ENCODE measurements at places on chromosomes 16 and 17.

- DNase-seq, result no peak
Observed at GRCh38 chr17:44780845-44781480, 22.2 kb downstream of the ADAM11 start.

GRCh38 chr17:4354862-4355514 lies 11.5 kb downstream of the UBE2G1 start:
- no peak for DNase-seq

DNA sequence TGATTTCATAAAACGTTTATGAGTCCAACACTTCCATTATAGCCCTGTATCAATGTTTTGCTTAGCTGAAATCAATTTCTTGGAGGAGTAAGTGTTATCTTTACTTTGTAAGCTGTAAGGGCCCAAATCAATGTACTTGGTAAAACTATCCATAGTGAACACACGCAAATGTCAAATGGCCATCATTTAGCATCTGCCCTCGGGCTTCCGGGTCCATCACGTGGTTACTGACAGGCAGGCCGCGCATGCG lies 687 bp upstream of the NARF start:
- DNase-seq, result no peak

DNA sequence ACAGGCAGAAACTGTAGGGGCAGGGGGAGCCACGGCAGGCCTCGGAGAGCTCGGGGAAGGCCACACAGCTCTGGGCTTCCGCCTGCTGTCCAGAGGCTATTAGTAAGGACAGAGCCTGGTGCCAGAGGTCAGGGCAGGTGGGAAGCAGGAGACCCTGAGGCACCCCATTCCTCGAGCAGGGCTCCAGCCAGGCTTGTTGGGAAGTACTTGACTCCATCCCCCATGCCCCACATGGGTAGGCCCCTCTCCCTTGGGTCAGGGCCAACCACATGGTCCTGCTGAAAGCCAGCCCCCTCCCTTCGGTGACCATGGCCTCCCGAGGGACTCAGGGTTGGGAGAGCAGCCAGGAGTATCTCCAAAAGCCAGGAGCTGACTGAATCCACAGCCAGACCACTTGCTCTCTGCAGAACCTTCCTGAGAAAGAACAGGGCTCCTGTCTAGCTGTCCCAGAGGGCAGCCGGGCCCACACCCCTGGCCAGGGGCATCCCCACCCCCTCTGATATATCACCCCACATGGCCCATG lies 17.4 kb upstream of the MPRIP start:
- DNase-seq, result no peak

DNA sequence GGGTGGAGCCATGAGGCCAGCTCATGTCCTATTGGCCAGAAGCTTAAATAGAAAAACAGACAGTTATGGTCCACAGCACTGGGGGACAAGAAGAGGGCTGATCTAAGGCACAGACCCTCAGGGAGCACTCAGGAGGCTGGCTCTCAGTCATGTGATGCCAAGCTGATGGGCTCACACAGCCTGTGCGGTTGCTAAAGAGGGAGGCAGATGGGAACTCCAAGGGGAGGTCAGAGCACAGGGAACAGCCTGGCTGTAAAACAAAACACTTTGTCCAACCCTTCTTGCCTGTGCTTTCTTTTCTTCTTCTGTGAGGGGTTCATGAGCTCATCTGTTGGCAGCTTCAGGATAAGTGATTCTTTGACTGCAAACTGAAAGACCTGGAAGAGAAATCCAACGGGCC lies 27.2 kb downstream of the CNTNAP1 start:
- DNase-seq, result no peak

DNA sequence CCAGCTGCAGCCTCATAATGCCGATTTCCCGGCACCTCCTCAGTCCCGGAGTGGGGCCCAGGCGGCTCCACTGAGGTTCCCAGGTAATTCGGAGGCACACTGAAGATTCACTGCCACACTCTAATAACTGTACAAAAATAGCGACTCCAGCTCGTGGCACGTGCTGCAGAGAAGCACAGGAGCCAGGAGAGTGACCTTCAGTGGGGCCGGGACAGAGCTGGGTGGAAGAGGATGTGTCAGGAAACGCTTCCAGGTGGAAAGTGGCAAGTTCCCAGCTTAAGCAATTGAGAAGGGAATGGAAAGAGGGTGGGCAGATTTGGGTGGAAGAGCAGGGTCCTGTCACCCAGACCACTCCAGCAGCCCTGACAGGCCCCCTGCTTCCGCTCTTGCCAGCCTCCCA lies 3.1 kb upstream of the TRAP1 start:
- no peak for DNase-seq

GRCh38 chr17:76623271-76624146 lies 20.0 kb downstream of the ST6GALNAC1 start:
- peak; percentile 41 for DNase-seq

DNA sequence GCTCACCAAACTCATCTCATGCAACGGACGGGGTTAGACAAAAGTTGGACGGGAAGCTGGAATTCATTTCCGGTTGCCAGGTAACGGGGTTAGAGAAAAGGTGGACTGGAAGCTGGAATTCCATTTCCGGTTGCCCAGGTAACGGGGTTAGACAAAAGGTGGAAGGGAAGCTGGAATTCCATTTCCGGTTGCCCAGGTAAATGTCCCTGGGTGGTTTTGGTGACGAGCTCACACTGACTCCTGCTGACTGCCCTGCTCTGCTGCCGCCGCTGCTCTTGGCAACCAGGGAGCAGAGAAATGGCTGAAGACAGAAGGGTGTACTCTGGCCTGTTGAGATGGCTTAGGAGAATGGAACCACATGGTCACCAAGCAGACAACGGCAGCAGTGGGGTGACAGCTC lies 170.3 kb upstream of the RPH3AL start:
- DNase-seq, result no peak

DNA sequence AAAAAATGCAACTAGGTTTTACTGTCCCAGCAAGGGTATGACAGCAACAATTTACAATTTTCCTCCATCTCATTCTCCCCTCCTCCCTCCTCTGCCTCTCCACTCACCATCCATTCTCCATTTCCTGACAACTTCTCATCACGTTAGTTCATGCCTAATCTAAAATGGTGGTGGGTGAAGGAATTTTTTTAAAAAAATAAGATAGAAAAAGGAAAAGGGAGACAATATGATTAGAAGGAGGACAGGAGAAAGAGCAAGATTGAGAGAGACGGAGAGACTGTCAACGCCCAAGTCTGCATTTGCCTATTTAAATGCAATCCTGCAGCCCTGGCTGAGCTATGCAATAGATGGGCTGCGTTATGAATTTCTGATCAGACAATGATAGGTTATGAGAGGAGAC lies 380.7 kb upstream of the PSMD7 start:
- DNase-seq, result no peak

GRCh38 chr17:45432405-45433158 lies at the start of gene ARHGAP27:
TSS of gene ARHGAP27 (minus strand) at chr17:45432870. CDS start at chr17:45430279, 2,591 bp downstream.
- DNase-seq, result no peak

DNA sequence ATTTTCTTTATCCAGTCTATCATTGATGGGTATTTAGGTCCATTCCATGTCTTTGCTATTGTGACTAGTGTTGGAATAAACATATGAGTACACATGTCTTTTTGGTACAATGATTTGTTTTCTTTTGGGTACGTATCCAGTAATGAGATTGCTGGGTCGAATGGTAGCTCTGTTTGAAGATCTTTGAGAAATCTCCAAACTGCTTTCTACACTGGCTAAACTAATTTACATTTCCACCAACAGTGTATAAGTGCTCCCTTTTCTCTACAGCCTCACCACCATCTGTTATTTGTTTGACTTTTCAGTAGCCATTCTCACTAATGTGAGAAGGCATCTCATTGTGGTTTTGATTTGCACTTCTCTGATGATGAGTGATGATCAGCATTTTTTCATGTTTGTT lies 103.7 kb downstream of the GOSR1 start:
- no peak for DNase-seq
